GM12864 (cell line): ENCODE measurements at places on chromosomes 2 and 18.

GRCh38 chr2:226207671-226208070, 591.9 kb downstream of the IRS1 start:
- DNase-seq, result no peak

GRCh38 chr2:149622343-149622742, 34.8 kb upstream of the MMADHC start:
- DNase-seq, result no peak

DNA sequence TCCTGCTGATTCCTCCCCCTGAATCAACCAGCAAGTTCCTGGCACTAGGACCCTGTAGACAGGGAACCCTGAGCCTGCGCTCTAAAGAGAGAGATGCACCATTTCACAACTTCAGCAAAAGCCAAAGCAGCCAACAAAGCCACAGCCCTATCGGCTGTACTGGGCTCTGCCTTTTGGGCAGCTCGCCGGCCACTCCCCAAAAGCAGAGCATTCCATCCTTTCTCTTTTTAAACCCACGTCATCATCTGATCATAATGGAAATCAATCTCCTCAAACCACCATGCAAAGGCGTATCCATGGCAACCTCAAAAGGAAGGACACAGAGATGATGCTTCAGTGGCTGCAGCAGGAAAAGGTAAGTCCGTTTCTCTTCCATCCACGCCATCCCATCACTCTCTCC, 5.3 kb upstream of the DCTN1 start:
- DNase-seq, result no peak

- DNase-seq, result no peak
Observed at GRCh38 chr2:163370169-163370886, 365.5 kb downstream of the FIGN start.

GRCh38 chr2:237315170-237315828, 98.7 kb downstream of the COL6A3 start:
- DNase-seq, result no peak

DNA sequence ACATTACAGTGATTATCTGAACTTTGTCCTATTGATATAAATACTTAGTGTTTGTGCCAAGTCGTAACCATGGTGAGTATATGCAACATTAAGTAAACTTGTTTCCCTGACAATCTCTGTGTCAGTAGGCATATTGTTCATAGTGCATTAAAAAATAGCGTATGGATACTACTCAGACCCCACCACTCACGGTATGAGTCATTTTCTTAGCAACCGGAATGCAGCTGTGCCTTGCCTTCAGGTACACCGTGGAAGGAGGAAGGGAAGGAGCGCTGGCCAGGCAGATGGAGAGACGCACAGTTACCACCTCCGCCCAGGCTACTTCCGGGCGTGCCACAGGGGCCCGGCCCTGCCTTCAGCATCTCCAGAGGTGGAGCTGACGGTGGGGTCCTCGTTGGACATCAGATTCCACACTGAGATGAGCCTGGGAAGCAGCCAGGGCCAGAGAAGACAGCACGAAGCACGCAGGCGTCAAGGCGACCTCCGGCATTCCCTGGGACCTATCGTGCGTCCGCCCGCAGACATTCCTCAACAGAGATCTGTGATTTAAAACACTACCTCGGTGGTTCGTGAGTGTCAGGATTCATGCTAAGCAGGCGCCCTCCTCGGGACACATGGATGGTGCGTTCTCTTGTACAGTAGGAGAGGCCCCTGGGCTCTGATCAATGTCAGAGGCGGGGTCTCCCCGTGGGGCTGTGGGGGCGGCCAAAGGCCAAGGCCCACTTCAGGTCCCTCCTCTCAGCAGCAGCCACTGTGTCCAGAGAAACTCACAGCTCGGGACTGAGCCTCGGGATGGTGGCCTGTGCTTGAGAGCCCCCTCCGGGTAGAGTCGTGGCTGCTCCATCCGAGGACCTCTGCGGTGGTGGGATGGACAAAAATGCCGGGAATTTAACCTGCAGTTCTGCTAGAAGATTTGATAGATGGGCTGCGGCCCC, 82.2 kb upstream of the HDAC4 start:
- no peak for DNase-seq

DNA sequence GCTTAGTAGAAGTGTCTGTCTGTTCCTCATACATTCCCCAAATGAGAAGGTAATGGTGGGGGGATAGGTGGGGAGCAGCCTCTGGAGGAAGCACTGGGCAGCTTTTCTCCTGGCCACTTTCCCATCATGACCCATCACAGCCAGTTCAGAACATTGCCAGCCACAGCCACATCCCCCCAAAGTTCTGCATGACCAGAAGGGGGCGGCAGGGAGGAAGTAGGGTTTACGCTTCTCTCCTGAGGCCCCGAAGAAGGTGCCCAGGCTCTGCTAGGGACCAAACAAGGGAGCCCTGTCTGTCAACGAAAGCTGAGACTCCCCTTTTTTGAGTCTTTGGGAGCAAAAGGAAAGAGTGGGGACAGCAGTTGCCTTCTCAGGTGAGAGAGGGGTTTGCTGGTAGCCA, 7.7 kb downstream of the IGFBP5 start:
- no peak for DNase-seq

GRCh38 chr18:68480196-68480595, 234.7 kb downstream of the TMX3 start:
- DNase-seq, result no peak

- no peak for DNase-seq
Observed at GRCh38 chr18:63131106-63131958, 188.2 kb downstream of the BCL2 start.
